SW 1271 (cell line): ENCODE measurements at places on chromosomes 1 and 21.

GRCh38 chr1:65431111-65431705 lies 10.7 kb downstream of the LEPR start:
- DNase-seq: peak; percentile 39

GRCh38 chr1:151199873-151200581 lies 1.7 kb downstream of the PIP5K1A start:
- peak; percentile 58 for DNase-seq

DNA sequence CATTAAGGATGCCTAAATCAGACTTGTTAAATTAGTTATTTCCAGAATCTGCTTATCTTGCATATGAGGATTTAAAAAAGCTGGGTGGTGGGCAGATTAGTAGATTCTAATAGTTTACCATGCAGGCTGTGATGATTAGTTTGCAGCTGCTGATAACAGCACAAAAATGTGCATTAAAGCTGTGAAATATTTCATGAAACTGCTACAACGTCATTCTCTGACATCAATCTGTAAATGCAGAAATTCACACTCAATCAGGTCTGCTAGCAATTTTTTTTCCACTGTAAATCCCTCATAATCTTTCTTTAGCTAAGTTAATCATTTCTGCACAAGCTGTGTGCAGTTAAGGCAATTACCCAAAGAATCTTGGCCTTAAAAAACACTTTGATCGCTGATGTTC lies 9.3 kb upstream of the RPE65 start:
- no peak for DNase-seq

DNA sequence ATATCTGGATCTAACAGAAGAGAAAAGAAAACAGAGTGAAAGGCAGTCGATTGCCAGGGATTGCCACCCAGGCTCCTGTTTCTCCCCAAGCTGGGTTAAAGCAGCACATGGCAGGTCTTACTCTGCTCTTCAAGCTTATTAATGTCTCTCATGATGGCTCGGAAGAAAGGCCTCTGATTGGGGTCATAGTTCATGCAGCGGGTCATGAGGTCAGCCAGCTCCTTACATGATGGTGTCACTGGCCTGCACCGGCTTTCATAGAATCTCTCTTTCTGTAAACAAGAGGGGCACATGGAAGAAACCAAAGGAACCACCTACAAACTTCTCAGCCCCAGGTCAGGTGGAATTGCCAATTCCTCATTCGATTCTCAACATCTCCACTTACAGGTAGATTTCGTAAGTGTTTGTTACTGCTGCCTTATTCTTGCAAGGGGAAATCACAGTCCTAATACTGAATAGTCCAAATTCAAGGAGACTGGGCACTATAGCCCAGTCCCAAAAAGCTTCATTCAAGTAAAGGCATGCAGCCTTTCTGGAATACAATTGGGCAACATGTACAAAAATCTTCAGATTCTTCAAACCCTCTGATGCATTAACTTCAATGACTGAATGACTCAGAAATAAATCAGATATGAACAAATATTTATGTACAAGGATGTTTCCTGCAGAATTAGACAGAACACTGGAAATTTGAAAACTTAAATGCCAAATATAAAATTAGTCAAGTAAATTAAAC lies 96.6 kb downstream of the RAVER2 start:
- no peak for DNase-seq

GRCh38 chr1:17581389-17582123 lies 42.1 kb downstream of the ARHGEF10L start:
- DNase-seq: no peak

- DNase-seq: no peak
Observed at GRCh38 chr1:43993206-43993914, 2.0 kb downstream of the CCDC24 start.

DNA sequence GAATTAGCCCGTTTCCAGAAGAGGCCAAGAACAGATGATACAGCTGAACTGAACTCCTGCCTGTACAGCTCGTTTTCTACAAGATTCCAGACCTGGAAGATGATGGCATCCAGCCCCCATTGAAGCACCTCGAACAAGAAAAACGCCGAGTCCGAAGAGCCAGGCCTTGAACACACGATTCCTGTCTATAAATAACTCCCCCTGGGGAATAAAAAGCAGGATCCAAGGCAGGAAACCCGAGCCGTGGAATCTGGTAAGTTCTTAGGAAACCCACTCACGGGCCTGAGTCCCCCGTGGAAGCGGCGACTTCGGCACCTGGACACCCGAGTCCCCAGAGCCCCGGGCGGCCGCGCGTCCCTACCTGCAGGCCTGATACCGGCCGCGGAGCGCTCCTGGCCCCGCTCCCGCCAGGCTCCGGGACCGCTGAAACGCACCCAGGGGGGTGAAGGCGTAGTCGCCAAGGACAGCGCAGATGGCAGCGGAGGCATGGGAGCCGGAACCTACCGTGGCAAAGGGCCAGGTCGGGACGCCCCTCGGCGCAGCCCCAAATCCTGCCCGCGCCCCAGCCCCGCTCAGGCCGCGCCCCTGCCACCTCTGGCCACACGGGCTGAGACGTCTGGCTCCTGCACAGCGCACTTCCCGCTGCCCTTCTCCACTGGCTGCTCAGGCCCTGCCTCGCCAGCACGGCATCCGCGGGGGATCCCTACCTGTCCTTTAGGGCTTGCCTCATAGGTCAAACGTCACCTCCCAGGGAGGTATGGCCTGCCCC lies 14.0 kb upstream of the HLCS start:
- no peak for DNase-seq

DNA sequence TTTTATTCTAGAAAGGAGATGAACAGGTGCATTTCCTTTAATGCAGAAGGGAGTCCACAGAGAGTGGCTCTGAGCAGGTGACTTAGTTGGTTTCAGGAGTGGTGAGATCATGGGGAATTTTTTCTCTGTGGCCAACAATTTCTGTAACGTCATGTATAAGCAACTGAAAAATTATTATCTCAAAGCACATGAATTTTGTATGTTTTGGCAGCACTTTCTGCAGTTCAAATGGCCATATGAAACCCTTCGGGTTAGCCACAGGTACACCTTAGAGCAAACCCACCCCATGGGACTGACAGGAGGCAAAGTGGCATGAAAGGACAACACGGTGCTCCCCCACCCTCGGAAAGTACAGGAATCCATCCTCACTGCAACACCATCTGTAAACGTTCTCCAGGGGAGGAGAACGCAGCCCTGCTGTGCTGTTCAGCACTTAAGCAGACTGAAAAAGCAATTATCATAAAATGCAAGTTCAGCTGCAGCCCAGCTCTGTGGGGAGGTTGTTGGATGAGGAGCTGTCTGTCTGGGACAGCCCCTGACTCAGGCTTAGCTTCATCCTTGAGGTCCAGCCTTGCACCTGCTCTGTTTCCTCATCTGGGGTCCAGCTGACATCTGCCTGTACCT lies 55.8 kb upstream of the CLDN14 start:
- DNase-seq: no peak

- no peak for DNase-seq
Observed at GRCh38 chr1:2977886-2978611, 43.2 kb upstream of the ACTRT2 start.

- DNase-seq: no peak
Observed at GRCh38 chr1:243563732-243564131, 286.3 kb downstream of the AKT3 start.

- DNase-seq: no peak
Observed at GRCh38 chr21:39610703-39611102, 2.0 kb upstream of the B3GALT5 start.

DNA sequence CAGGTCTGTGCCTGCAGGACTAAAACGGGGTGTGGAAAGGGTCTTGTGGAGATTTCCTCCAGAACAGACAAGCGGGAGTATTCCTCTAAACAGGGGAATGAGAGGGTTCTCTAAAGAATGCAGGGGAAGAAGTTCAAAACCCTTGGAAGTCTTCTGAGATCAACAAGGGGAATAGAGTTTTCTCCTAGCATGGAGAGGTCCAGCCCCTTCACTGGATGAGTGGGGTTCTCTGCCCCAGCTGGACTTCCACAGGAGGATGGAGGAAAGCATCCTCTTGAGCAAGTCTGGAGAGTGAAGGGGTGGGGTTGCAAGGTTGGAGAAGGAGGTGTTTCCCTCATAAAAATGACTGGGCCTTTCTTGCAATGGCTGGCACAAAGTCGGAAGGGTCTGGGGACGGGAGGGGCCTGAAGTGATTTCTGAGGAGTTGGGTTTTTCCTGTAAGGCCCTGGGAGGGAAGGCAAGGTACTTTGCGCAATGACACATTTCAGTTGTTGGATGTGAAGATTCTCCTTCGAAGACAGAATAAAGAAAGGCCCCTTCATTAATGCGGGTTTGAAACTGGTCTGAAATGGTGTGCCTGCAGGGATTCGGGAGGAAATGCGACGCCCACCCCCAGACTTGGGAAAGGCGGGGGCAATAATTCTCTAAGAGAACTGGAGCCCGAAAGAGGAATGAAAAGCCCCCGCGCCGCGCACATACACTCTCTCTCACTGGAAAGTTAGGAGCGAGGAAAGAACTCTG lies 884 bp downstream of the SPATA6 start:
- no peak for DNase-seq

GRCh38 chr1:156895455-156895812 lies 1.9 kb downstream of the PEAR1 start:
- no peak for DNase-seq

- DNase-seq: peak; percentile 32
Observed at GRCh38 chr1:152034654-152035538, 1.9 kb downstream of the S100A11 start.

DNA sequence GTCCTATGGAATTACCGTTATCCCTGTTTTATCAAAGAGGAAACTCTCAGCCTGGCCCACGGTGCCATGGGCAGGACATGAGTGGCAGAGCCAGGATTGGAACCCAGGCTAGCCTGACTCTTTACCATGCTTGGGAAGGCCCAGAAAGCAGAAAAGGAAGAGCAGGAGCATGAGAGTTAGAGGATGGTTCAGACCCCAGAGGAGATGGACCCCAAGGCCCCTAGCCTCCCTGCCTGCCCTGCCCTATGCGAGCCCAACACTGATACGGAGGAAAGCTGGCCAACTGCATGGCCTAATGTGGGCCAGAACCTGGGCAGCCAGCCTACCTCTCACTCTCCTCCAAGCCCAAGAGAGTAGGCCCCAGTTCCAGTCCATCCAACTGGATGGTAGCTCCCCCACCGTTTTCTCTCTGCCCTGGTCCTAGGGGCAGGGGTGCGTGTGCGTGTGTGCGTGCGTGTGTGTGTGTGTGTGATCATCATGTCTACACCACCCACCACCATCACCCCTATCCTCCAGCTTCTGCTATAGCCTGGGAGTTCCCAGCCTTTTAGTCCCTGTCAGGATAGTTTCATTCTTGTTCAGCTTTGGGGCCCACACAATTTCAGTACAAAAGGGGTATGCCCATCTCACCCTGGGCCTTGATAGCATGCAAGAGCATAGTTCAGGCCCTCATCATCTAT lies 15.4 kb upstream of the MEX3A start:
- no peak for DNase-seq

DNA sequence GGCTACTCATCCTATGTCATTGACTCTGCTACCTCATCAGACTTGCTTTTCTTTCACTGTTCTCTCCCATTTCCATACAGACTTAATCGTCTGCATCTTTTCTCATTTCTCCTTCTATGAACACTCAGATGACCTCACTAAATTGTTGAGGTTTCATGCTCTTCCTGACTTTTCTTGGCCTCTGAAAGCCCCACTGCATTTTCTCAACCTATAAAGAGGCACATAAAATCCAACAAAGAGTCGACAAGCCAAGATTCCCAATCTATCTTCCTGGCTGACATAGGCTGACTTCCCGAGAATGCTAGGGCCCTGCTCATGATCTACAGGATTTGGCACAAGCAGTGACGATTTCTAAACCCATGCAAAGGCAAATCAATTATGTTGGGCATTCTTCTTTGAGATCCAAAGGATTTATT lies 280.8 kb upstream of the DPYD start:
- no peak for DNase-seq

DNA sequence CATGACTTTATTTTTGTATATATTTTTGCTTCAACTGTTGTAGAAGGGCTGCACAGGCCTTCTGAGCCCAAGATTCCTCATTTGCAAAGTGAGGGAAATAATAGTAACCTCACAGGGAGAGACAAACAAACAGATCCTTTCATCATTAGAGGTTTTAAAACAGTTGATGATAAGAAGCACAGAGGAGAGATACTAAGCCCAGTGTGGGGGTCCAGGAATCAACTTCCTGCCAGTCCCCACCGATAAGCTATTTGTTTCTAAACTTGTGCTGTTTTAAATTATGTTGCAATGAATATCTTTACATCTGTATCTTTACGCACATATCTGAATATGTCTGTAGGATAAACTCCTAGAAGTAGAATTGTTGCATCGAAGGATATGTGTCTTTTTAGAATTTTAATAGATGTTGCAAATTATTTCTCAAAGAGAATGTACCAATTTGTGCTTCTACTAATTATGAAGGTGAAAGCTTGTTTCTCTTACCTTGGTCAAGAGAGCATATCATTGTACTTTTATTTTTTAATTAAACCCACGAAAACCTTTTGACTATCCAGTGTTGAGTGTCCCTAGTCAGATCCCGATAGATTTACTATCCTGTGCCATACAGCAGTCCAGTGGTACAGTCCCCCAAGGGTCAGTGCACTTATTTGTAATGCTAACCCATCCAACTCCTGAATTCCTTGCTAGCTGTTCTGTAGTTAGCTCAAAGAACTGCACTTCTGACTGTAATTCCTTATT lies 10.8 kb downstream of the FCRLB start:
- no peak for DNase-seq

GRCh38 chr1:31306278-31306677 lies 9.4 kb downstream of the ZCCHC17 start:
- DNase-seq: no peak

DNA sequence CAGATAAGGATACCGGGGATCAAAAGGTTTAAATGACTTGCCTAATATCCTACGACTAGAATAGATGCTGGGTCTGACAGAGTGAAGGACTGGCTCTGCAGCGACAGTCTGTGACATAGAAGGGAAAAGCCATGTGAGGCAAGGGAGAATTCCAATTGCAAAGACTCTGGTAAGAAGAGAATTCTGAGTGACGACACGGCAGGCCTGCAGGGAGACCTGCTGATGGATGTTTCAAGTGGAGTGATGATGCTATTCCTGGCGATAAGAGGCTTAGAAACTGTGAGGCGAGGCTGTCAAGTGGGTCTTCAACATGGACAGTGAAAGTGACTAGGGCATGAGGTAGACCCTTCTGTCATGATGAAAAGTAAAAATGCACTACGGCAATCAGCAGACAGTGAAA lies 176.6 kb upstream of the PBX1 start:
- no peak for DNase-seq

DNA sequence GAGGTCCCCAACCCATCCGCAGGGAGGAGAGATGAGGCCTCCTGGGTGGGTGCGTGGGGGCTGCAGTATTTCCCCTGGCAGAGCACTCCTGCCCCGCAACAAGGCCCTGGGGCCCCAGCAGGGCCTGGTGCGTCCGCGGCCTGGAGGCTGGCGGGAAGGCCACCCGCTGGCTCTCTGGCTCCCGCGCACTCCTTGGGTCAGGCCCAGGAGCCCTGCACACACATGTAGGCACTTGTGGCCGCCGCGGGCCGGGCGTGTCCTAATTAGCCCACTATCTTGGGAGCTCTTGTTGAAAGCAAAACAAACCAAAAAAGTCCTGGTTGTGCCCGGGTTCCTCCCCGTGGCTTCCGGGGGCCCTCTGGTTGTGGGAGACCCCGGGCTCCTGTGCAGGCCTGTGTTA lies 49.7 kb upstream of the CCDC27 start:
- no peak for DNase-seq
